ENCODE measurements at places on chromosomes 11 and 22. TPM values are rescaled to one million over a fixed set of nuclear protein-coding genes. Genes with fewer than 3 reads are reported as not detected.

DNA sequence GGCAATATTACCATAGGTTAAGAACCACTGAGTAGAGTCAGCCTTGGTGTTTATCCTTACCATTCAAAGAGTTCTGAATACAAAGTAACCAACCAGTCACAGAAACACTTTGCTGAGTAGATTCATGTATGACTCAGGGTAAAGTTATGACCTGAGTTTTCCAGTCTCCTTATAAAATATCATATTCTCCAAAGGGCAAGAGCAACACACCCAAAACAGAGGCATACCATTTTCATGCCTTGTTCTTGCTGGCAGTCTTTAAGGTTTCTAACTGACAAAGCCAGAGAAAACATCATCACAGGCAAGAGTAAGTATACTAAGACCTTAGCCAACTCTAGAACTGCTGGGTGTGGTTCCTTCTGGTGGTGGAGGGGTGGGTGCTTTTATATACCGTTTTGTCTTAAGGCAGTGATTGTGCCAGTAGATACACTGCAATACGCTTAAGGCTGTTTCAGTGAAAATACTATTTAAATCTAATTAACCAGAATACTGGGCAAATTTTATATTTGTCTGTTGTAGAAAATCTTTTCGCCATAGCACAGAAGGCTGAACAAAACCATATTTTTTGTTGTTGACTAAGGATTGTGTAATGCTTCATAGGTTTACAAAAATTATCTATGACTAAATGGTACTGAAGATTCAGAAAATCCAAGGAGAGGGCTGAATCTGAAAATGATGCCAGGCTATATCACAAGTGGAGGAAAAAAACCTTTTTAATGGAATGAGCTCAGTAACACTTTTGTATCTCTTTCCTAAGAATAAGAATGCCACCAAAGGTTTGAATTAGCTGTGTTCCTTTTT is 3.0 kb downstream of the ATL3 start:
- DNase-seq = peak; percentile 89

The LRRC4C gene
- 0.69 TPM for total RNA-seq

DNA sequence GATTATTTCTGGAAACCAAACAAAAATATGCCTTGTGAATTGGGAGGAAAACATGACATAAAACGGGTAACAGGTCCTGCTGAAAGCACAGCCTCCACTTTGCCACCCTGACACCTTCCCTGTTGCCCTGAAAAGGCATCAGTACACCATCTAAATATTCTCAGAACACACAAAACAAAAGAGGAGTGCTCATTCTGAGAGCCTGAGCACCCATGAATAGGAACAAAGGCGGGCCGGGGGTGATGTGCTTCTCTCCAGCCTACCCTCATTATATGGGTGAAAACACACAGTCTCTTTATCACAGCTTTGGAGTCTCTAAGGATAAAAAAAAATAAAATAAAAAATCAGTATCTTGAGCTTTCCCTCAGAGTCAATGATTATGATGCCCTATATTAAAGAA is 19.7 kb downstream of the SCUBE2 start:
- no peak for DNase-seq

- no peak for DNase-seq
These were observed 1.7 kb downstream of the NCF4 start for GRCh38 chr22:36862251-36863242.

DNA sequence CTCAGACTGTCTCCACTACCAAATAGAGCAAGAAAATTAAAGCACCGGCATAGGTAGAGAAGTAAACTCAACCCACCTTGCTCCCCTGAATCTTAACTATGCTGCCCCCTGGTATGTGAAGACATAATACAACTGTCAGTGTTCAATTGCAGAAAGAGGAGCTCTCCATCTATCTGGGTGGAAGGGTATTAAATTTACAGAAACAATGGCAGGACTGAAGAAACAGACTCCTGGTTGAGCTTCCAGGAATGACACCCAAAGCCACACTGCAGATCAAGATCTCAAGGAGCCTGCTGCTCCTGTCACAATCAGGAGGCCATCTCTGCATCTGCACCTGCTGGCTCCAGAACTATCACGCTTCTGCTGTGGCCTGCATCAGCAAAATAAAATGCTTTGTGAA is 132.1 kb upstream of the BMAL1 start:
- no peak for DNase-seq

Data from renal cortical epithelial cell (primary cell).